ENCODE measurements at places on chromosomes 6 and 20. TPM values are rescaled to one million over a fixed set of nuclear protein-coding genes. Genes with fewer than 3 reads are reported as not detected.

DNA sequence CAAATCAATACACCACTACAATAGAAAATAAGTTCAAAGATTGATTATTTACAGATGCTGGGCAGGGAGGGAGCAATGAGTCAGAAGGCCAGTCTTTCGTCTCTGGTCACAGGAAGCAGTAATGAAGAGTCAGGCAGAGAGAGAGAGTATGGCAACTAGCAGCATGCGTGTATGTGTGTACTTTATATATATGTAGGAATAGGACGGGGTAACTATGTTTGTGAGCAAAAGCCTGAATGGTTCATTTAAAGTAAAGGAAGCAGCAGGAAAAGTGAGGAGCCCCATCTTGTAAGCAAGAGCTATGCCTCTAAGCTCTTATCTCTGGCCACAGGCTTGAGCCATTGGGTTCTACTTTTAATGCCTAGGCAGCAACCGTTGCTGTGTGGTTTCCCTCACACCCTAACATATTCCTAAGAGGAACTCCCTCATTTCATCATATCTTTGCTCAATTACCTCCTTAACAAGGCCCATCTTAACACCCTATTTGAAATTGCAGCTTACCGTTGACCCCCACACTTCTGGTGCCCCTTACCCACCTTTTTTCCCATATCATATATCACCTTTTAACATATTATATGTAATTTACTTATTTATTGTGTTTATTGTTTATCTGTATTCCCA is 66.6 kb downstream of the AFG1L start:
- H3K36me3 ChIP-seq = no peaks in the 10 kb centered on the region
- H3K4me3 ChIP-seq = no peak overlapping the region
- H3K27me3 ChIP-seq = no peaks in the 10 kb centered on the region
- H3K4me1 ChIP-seq = no peaks in the 10 kb centered on the region
- no peak overlapping the region for H3K27ac ChIP-seq
- no peak for DNase-seq

DNA sequence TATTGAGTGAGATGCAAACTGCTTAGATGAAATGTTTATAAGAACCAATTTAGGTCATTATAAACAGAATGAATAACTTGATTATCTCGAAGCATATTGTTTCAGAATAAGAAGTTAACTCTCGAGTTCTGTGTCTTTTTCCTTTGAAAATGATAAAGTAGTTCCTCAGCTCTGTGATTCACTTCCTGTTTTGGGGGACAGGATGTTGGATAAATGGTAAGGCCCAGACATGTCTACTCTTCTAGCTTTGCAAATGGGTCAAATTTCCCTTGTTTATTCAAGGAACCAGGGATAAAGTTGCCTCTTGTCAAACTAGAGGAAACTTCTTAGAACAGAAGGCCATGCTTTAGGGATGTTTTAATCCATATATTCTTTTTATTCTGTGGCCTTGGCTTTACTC is 246.9 kb downstream of the SOX4 start:
- H3K27ac ChIP-seq = no peak overlapping the region
- H3K36me3 ChIP-seq = no peaks in the 10 kb centered on the region
- H3K4me3 ChIP-seq = no peak overlapping the region
- H3K27me3 ChIP-seq = no peaks in the 10 kb centered on the region

DNA sequence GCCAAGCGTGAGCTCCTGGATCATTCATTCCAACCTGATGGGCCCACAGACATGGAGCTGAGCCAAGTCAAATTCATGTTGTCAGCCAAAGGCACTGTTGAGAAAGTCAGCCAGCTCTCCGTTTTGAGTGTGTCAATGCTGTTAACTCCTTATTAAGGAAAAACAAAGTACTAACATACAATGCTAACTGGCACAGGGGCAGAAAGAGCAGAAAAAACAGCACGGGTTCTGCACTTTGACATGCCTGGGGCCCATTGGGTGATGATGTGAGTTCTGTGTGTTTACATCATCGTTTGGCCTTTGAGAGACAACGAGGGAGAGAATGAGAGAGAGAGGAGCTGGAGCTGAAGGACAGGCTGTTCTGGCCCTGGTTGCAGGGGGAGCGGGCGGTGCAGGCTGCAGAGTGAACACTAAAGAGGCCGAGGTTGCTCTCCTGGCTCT is 85.9 kb downstream of the SMOC2 start:
- no peaks in the 10 kb centered on the region for H3K4me1 ChIP-seq
- no peaks in the 10 kb centered on the region for H3K27me3 ChIP-seq
- no peaks in the 10 kb centered on the region for H3K36me3 ChIP-seq
- no peak overlapping the region for H3K27ac ChIP-seq

DNA sequence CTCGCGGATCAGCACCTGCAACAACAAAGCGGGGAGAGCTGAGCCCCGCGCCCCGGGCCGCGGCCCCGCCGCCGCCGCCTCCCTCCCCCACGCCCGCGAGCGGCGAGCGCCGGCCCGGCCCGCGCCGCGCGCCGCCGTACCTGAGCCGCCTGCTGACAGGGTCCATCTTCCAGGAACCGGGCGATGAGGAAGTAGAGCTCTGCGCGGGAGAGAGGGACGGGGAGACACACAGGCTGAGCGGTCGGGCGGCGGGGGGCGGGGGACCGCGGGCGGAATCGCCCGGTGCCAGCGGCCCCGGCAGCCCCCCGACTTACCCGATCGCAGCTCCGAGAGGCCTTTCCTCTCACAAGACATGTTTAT is 359 bp downstream of the PHIP start:
- peak overlapping the region; percentile 95 for H3K27ac ChIP-seq
- H3K36me3 ChIP-seq = peaks cover 1% of the 10 kb centered on the region

GRCh38 chr6:81792826-81793225 is 40.3 kb upstream of the TENT5A start:
- no peak overlapping the region for H3K27ac ChIP-seq
- DNase-seq = no peak
- no peaks in the 10 kb centered on the region for H3K4me1 ChIP-seq
- no peaks in the 10 kb centered on the region for H3K36me3 ChIP-seq
- H3K4me3 ChIP-seq = no peak overlapping the region

DNA sequence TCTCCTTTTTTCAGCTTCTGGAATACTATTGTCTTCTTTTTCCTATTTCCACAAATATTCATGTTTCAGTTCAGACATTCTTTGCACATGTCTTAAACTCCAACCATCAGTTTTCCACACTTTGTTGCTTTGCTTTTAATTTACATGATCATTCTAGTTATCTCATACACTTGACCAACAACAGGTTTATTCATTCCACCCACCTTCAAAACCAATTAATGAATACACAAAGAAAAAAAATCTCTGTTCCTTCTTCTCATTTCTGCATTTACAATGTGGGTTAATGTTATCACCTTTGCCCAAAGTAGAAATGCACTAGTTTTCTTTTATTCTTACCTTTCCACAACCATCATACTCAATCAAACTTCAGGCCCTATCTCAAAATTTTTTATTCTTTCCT is 216.7 kb downstream of the FRK start:
- H3K27me3 ChIP-seq = no peaks in the 10 kb centered on the region
- no peaks in the 10 kb centered on the region for H3K4me1 ChIP-seq
- no peak overlapping the region for H3K27ac ChIP-seq
- H3K36me3 ChIP-seq = no peaks in the 10 kb centered on the region
- DNase-seq = no peak
- no peak overlapping the region for H3K4me3 ChIP-seq

DNA sequence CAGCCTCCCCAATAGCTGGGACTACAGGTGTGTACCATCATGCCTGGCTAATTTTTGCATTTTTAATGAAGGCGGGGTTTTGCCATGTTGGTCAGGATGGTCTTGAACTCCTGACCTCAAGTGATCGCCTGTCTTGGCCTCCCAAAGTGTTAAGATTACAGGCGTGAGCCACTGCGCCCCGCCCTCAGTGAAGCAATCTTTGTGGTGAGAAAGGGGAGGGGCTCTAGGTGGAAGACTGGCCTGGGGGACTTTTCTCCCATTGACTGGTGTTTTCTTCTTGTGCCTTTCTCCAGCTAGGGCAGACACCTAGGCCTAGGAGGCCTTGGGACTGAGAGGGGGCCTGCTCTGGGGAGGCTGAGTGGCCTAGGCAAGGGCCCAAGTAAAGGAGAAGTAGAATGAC is 84.1 kb downstream of the DNAAF9 start:
- no peaks in the 10 kb centered on the region for H3K27me3 ChIP-seq
- no peaks in the 10 kb centered on the region for H3K36me3 ChIP-seq
- no peak overlapping the region for H3K27ac ChIP-seq
- DNase-seq = no peak
- H3K4me1 ChIP-seq = no peaks in the 10 kb centered on the region

DNA sequence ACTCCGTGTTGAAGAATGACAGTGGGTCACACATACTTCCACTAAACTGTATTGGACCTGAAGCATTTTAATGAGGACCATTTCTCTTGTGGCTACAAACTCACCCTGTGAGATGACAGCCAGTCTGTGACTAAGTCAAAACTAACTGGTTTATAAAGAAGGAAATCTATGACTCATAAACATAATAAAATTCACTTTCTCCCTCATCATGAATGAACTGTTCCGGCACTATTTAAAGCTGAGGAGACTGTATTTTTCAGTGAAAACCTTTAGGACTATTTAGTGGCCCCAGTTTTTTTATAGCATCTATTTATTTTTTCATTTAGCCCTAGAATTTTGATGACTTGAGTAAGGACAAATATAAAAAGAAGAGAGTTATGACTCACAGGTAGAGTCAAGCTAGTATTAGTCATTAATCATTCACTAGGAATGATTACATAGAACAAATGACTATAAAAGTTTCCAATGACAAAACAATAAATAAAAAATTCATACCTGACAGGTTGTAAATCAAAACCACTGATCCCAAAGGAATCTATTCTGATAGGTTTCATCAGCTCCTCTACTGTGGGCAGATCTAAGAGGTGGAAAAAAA is 34.2 kb downstream of the CEP162 start:
- peaks cover 12% of the 10 kb centered on the region for H3K36me3 ChIP-seq
- H3K27ac ChIP-seq = no peak overlapping the region
- H3K4me3 ChIP-seq = no peak overlapping the region
- no peaks in the 10 kb centered on the region for H3K27me3 ChIP-seq
- H3K4me1 ChIP-seq = no peaks in the 10 kb centered on the region
- no peak for DNase-seq

DNA sequence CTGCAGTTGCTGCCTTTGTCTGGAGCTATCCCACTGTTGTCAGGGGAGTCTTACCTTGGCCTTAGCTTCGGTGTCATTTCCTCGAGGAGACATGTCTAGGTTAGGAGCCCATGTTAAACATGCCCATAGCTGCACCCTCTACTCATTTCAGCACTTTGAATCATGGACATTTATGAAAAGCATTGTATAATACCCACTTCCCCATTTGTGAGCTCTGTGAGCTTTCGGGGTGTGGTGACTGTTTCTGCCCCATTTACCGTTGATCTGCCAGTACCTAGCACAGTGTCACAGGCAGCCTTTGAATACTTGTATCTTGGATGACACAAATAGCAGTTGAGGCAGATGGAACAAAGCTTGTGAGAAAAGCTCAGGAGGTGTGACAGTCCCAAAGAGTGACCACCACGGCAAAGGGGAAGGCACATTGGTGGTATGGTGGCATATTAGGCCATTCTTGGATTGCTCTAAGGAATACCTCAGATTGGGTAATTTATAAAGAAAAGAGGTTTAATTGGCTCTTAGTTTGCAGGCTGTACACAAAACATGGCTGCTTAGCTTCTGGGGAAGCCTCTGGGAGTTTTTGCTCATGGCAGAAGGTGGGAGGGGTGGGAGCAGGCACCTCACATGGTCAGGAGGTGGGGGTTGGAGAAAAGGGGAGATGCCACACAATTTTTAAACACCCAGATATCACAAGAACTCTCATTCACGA is 42.0 kb downstream of the JARID2 start:
- peak; percentile 73 for DNase-seq
- H3K4me3 ChIP-seq = no peak overlapping the region
- peaks cover 7% of the 10 kb centered on the region for H3K36me3 ChIP-seq
- peaks cover 30% of the 10 kb centered on the region for H3K4me1 ChIP-seq

- no peak overlapping the region for H3K27ac ChIP-seq
- H3K27me3 ChIP-seq = no peaks in the 10 kb centered on the region
- no peaks in the 10 kb centered on the region for H3K36me3 ChIP-seq
- H3K4me1 ChIP-seq = no peaks in the 10 kb centered on the region
- no peak for DNase-seq
Measured at GRCh38 chr20:18909254-18909653, 95.7 kb downstream of the SCP2D1 start.

- H3K4me1 ChIP-seq = no peaks in the 10 kb centered on the region
- H3K36me3 ChIP-seq = no peaks in the 10 kb centered on the region
- H3K27ac ChIP-seq = no peak overlapping the region
- H3K27me3 ChIP-seq = no peaks in the 10 kb centered on the region
Measured at GRCh38 chr6:145331066-145331465, 404.3 kb downstream of the EPM2A start.

- peaks cover 3% of the 10 kb centered on the region for H3K36me3 ChIP-seq
- no peak for DNase-seq
- H3K4me1 ChIP-seq = peaks cover 48% of the 10 kb centered on the region
- H3K27me3 ChIP-seq = no peaks in the 10 kb centered on the region
- H3K4me3 ChIP-seq = no peak overlapping the region
Measured at GRCh38 chr20:47581090-47581489, 79.4 kb downstream of the NCOA3 start.

DNA sequence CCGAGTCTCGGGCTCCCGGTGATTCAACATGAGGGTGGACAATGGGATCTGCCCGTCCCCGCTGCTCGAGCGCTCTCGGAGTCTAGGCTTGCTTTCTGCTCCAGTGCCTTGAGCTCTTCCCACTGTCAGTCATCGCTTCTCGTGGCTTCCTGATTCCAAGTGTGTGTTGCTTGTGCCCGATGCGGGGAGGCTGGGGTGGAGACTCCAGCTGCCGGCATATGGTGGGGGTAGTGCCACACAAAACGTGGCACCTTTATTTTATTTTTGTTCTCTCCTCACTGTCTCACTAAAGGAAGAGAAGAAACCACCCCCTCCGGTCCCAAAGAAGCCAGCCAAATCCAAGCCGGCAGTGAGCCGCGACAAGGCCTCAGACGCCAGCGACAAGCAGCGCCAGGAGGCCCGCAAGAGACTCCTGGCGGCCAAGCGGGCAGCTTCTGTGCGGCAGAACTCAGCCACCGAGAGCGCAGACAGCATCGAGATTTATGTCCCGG is 14.8 kb upstream of the MYL9 start:
- peaks cover 15% of the 10 kb centered on the region for H3K4me1 ChIP-seq
- no peak for DNase-seq

DNA sequence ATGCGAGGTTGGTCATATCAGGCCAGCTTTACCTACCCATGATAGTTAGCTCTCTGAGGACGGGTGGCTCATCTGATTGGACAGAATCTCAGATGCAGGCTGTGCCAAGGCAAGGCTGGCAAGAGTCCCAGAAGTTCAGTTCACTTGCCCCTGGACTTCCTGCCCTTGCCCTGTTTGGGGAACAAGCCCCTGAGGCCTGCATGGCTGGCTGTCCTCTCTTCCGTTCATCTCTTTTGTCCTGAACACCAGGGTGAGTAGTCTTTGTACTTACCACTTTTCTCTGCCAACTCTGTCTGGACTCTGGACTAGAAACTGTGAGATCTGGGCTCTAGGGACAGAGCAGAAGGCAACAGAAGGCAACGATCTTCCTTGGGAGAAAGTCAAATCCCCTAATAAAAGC is 769.9 kb downstream of the QKI start:
- no peaks in the 10 kb centered on the region for H3K4me1 ChIP-seq
- no peaks in the 10 kb centered on the region for H3K36me3 ChIP-seq
- H3K27me3 ChIP-seq = no peaks in the 10 kb centered on the region
- no peak overlapping the region for H3K27ac ChIP-seq
- no peak for DNase-seq

DCDC2 gene
- total RNA-seq = not detected

DACT2 gene
- total RNA-seq = not detected

GPR63 gene
- total RNA-seq = 0.10 TPM

RRAGD gene
- total RNA-seq = 2.7 TPM

OLIG3 gene
- not detected for total RNA-seq

TBXT gene
- not detected for total RNA-seq

APOM gene
- total RNA-seq = 2.6 TPM

ECI2 gene
- total RNA-seq = 28.3 TPM

IL20RA gene
- total RNA-seq = not detected

Measured in B cell (primary cell).